Kidney glomerular epithelial cell (primary cell): ENCODE measurements at places on chromosomes 12 and 14.

DNA sequence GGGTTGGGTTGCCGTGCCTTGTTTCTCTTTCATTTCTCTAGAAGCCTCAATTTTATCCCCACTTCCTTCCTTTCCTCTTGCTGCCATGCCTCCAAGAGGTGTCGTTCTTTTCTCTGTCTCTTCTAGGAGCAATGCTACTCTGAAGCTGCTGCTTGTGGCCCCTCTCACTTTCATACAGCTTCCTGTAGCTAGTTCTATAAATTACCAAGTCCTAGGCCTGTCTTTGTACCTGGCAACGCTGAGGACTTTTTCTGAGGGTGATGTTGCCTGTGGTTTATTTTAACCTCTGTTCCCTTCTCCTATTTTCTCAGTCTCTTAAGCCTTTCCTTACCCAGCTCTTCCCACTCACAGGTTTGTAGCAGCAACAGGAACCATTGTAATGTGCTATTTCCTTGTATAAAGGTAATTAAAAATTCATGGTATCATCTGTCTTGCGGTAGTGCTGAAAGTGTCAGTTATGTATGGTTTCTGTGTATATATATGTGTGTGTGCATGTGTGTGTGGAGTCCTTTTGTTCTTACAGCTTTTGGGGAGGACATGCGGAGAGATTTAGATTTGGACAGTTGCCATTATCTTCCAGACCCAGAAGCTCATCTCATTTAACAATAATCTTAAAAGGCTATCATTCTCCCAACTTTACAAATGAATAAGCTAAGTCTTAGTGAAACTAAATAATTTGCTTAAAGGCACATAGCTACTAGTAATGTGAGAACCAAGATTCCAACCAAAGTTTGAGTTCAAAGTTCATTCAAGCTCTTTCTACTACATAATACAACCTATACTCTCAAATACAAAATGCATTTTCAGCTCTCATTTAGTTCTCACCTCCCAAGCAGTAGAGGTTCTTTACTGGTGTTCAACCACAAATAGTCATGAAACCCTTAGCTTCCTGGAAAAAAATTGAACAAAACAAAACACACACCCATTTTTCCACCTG lies 43.8 kb downstream of the DDHD1 start:
- no peak for DNase-seq

GRCh38 chr12:66829660-66830325 lies 150.9 kb upstream of the GRIP1 start:
- DNase-seq: no peak

GRCh38 chr14:66824251-66824650 lies 316.3 kb downstream of the GPHN start:
- no peak for DNase-seq

GRCh38 chr12:31817120-31817519 lies 88.3 kb upstream of the AMN1 start:
- DNase-seq: no peak

- no peak for DNase-seq
Observed at GRCh38 chr14:71411738-71412137, 504.5 kb downstream of the PCNX1 start.

DNA sequence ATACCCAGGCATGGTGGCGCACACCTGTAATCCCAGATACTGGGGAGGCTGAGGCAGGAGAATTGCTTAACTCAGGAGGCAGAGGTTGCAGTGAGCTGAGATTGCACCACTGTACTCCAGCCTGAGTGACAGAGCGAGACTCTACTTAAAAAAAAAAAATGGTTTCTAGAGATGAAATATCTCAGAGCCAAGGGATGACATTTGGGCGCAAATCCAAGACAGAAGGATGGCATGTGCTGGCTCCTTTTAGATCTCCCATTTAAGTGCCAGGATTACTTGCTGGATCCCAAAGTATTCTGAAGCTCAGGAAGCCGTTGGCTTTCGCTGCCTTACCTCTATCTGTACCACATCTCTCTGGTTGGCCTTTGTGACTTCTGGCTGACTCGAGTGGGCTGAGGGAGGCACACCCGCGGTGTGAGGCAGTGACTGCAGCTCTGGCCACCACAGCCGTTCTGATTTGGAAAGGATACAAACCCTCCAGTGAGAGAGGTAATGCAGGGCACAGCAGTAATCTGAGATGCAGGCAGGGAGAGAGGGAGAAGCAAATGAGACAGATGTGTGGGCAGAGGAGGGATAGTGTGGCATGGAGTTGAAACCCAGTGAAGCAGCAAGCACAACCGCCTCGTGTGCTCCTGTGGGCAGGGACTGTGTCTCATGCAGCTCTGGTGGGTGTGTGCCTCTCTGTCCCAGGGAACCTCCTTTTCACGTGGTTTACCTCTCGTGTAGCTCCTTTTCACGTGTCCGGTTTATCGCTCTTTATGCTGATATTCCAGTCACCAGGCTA lies 4.9 kb downstream of the B4GALNT3 start:
- peak; percentile 71 for DNase-seq

DNA sequence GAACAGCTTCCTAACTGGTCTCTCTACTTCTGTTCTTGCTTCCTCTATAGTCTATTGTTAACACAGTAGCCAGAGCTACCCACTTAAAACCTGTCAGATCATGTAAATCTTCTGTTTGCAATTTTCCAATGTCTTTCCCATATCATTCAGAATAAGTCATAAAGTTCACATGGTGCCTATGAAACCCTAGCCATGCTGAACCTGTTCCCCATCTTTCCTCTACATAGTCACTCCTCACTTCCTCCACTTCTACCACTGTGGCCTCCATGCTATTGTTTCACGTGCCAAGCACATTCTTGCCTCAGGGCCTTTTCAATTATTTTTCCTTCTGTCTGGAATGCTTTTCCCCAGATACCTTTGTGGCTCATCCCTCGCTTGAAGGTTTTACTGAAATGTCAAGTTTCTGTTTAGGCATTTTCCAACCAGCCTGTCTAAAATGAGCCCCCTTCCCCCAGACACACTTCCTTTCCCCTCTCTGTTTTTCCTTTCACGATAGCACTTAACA lies 132.1 kb downstream of the DYRK2 start:
- DNase-seq: no peak

DNA sequence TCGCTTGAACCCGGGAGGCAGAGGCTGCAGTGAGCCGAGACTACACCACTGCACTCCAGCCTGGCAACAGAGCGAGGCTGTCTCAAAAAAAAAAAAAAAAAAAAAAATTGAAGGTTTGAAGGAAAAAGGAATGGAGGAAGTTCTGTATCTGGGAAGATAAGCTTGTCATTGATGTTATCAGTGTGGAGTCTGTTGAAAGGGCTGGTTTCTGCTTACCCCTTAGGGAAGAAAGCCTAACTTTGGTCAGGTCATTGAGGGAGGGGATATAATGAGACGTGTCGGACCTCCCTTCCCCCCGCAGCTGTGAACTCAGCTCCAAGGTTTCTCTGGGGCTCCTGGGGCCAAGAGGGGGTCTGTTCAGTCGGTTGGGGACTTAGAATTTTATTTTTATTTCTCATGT lies 16.4 kb downstream of the DAO start:
- DNase-seq: no peak

GRCh38 chr12:67632005-67632404 lies 16.5 kb upstream of the DYRK2 start:
- no peak for DNase-seq

- DNase-seq: no peak
Observed at GRCh38 chr14:99200654-99201005, 71.4 kb downstream of the BCL11B start.

GRCh38 chr14:87601036-87601435 lies 391.9 kb downstream of the GALC start:
- DNase-seq: no peak
